Fibroblast of skin of left biceps (primary cell): ENCODE measurements at places on chromosomes 3 and 15.

GRCh38 chr3:13316603-13317002 is 103.5 kb downstream of the NUP210 start:
- DNase-seq: no peak

GRCh38 chr3:182521339-182521738 is 272.0 kb upstream of the ATP11B start:
- DNase-seq: no peak

- DNase-seq: no peak
Observed at GRCh38 chr3:183485093-183485492, 56.7 kb upstream of the MCF2L2 start.

- DNase-seq: no peak
Observed at GRCh38 chr3:48299746-48300712, 33.4 kb downstream of the SPINK8 start.

DNA sequence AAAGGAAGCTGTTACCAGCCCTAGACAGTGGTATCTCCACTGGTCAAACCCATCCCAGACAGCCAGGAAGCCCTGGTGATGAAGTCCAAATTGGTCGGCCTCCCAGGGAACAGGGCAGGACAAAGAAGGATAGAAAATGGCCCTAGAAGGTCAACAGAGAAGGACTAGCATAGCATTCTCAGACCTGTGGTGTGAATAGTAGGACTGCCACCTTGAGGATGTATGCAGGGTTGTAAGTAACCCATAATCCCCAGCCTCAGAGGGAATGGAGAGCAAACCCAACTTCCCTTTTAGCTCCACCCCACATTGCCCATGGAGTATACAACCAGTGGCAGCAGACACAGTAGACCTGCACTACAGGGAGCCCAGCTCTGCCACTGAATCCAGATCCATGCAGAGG is 68.6 kb upstream of the EIF1B start:
- DNase-seq: no peak

DNA sequence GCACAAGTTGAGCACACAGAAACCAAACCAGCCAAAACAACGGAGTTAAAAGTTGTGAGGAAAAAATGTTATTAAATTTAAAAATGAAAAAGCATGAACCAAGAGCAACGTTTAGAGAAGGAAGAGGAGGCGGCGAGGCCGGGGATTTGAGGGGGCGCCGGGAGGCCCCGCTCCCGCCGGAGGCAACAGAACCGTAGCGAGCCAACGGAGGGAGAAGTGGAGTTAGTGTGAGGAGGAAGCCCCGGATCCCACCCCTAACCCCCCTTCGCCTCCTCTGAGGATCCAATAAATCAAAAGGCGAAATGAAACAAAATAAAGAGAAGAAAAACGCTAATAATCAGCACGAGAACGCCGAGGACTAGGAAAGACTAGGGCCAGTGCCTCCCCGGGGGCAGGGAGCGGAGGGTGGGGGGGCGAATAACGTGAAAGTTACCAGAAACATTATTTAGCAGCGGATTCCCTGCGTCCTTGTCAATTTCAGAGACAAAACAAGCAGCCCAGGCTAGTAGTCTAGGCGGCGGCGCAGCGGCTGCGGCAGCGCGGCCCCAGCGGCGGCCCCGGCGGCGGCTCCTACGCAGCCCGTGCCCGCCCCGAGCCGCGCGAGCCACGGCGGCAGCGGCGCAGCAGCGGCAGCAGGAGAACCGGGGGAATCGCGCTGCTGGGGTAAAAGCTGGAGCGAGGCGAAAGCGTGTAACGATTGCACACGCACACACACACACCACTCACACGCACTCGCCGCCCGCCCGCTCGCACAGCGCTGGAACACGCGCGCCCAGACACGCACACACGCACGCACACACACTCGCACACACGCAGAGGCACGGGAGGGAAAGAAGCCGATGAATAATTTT is 1.7 kb downstream of the MEIS2 start:
- no peak for DNase-seq

- DNase-seq: no peak
Observed at GRCh38 chr3:127110982-127111693, 81.8 kb upstream of the PRR23E start.

DNA sequence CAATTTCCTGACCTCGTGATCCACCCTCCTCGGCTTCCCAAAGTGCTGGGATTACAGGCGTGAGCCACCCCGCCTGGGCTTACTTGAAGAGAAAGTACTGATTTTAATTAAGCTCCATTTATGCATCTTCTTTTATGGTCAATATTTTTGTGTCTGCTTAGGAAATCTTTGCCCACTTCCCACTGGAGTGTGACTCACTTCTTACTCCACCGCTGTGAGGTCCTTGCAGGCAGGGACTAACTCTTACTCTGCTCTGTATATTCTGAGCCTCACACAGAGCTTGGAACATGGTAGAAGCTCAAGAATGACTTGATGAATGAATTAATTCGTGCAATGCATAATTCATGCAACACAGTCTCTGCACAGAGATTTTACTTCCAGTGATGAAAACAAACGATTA is 2.9 kb upstream of the TM4SF19 start:
- DNase-seq: no peak

DNA sequence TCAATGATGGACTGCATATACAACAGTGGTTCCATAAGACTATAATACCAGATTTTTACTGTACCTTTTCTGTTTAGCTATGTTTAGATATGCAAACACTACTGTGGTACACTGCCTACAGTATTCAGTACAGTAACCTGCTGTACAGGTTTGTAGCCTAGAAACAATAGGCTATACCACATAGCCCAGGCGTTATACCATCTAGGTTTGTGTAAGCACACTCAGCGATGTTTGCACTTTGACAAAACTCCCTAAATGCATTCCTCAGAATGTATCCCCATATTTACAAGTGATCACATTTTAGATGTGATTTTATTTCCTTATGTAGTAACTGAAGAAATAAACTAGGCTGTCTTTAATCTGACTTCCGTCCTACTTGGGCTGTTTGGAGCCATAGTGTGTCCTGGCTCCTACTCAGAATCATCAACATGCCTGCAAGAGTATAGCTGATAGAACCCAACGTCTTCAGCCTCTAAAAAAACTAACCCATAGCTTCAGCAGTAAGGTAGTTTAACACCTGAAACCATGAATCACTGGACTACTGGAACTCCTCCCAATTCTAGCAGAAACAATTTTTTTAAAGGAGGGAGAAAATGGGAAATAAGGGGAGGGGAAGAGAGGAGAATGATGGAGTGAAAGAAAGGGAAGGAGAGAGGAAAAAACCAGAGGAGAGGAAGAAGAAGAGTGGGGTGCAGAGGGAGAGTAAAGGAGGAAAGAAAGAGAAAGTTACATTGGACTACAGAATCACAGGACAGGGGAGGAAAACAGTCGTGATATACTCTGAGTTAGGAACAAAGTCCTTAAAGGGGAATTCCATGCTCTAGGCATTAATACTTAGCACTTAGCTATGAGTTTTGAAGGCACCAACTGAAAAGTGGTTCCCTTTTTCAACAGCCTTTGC is 67.7 kb upstream of the PLXND1 start:
- no peak for DNase-seq

- peak; percentile 52 for DNase-seq
Observed at GRCh38 chr3:69033470-69033869, 18.7 kb downstream of the TMF1 start.

DNA sequence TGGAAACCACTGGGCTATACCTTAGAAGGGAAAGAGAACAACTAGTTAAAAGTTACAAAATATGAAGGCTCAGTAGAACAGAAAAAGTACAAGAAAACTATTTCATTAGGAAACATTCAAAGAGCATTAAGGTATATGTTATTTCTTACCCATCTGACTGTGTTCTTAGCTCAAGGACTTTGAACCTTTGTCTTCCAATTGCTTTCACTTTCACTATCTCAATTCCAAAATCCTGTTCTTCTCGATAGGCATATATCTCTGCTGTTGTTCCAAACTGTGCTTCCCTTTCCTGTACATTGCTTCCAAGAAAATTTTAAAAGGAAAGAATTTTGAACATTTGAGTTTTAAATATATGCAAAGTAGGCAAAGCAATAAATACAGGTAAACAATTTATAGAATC is 6.9 kb downstream of the CRBN start:
- no peak for DNase-seq

DNA sequence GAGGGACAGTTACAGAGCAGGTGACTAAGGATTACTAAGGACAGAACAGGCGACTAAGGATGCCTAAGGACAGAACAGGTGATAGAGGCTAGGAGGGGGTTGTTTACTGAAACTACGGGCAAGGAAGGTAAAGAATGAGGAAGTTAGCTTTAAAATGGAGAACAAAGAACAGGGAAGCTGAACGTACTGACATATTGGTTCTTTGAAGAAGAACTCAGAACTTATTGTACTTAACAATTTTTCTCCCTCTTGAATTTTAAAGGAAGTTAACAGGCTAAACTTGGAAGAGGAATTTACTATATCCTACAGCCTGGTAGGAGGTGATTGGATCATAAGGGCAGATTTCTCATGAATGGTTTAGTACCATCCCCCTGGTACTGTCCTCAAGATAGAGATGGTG is 290.2 kb downstream of the SHQ1 start:
- no peak for DNase-seq

DNA sequence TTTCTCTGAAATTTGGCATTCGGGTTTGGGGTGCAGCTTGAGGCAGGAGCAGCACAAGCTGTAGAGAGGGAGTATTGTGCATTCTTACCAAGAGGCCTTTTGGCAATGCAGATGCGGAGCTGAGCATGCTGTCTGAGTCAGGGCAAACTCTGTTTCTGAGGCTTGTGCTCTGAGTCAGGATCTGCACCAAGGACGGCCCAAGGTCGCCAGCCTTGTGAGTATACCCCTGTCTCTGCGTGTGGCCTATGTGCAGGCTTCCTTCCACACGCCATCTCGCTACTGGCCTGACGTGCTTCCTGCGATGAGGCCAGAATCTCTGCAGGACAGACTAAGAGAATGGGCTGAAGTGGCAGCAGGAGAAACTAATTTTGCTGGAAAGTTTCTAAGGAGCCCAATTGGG is 83.8 kb upstream of the ROPN1 start:
- no peak for DNase-seq

- DNase-seq: no peak
Observed at GRCh38 chr3:152703245-152703890, 131.6 kb upstream of the P2RY1 start.

- no peak for DNase-seq
Observed at GRCh38 chr3:38565339-38566214, 69.4 kb downstream of the EXOG start.

GRCh38 chr15:41987925-41988275 is 15.5 kb upstream of the EHD4 start:
- DNase-seq: no peak

GRCh38 chr3:95711789-95712188 is 1102.6 kb upstream of the EPHA6 start:
- DNase-seq: no peak

GRCh38 chr15:62186578-62186977 is 21.5 kb upstream of the C2CD4B start:
- DNase-seq: no peak

DNA sequence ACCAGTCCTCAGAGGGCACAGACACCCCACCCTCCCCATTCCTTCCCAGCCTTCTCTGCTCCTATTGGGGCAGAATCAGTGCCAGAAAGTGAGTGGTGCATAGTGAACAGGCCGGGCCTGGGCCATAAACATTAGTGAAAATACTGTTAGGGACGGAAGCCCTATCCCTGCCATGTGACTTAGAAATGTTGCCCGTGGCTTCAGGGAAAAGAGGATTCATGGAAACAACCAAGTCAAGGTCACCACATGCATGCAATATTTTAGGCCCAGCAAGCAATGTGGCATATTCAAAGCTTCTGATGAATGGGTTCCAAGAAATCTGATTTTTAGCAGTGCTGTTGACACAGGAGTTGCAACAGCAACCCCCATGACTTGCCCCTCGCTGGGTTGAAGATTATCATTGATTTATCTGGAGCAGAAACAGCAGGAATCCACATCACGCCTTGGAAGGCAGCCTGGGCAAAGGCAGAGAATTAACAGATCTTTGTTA is 52.3 kb downstream of the CCNL1 start:
- no peak for DNase-seq

DNA sequence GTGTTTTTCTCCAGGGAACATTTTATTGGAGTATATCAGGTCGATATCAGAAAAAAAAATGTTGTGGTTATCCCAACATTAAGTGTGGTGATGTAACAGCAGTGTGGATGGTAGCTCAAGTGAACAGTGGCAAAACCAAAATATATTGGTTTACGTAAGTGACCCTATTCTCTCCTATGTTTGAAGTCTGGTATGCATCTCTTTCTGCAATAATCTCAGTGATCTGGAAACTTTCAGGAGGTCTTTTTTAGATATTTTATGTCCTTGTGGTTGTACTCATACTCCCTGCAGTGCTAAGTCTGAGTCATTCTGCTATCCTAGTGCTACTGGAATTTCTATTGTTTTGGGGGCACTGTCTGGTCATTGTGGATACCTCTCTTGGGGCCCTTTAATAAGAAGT is 137.9 kb downstream of the SNRPN start:
- DNase-seq: no peak

DNA sequence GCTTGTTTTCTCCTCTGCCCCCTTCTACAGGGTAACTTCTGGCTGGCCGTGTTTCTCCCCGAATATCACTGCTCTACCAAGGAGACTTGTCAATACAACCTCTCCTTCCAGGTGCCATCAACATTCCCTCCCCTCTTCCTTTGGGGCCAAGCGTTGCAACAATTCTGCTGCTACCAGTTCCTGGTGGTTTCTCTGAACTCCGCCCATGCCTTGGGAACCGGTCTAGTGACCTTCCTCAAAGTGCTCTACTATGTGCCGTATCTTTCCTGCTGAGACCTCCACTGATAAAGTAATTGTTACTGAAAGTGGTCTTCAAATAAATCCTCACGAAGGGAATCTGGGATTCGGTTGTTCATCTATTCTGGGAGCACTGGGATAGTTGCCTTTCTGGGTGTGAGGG is 26.2 kb downstream of the PCSK6 start:
- no peak for DNase-seq

DNA sequence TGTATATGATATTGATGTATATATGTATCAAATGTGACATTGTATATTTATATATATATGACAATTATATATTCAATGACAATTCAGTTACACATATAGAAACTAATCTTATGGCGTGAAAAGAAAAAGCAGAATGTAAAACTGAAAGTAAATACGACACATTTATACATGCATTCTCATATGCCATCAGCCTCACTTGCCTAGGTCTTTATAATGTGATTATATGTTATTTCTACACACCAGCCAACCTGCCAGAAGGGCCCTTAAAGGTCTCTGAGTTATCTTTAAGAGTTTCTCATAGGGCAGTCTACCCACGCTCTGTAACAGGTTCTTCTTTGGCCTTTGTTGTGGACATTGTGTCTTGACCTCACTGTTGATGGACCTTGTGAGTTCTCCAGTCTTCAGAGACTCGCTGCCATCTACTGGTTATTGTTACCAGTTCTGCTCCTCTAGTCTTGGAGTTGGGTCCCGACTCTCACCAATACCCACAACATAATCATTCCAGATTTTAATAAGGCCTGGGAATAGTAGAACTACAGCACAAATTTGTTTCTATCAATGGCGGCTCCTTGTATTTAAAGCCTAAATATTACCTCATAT is 371.5 kb upstream of the GOLIM4 start:
- DNase-seq: peak; percentile 1

- DNase-seq: no peak
Observed at GRCh38 chr3:43503067-43503728, 118.6 kb downstream of the ANO10 start.
